ENCODE measurements at places on chromosomes 16 and 17. TPM values are rescaled to one million over a fixed set of nuclear protein-coding genes. Genes with fewer than 3 reads are reported as not detected.

DNA sequence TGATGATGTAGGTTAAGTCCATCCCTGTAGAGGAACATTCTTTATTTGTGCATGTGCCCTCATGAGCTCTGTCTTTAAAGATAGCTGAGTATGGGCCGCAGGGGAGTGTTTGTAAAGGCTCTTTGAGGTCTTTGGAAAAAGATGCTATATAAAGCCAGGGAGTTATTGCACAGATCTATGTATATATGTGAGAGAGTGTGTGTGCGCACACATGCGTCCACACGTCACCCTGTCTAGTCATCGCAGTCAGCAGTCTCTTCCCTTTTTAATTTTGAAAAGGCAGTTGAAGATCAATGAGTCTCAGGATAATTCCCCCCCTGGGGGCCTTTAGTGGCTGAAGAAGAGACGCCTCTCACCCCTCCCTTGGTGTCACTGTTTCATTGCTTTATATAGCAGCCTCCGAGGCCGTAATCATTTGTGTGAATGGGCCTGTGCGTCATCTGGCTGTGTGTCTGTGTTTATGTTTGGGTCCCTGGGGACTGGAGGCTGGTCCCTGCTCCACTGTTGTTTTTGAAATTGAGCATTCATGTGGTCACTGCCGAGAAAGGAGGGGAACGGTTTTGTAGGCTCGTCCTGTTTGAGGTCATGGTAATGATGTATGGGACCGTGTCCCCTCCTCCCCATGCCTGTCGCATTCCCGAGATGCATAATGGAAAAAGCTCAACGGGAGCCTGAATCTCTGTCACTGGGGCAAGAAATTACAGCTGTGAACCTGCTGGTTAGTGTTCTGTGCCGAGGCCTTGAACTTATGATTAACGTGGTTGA lies 143.9 kb downstream of the SNX29 start:
- peak overlapping the region; percentile 40 for H3K4me3 ChIP-seq
- no peak overlapping the region for H3K27ac ChIP-seq
- no peaks in the 10 kb centered on the region for H3K36me3 ChIP-seq

- no peaks in the 10 kb centered on the region for H3K27me3 ChIP-seq
- H3K36me3 ChIP-seq: peaks cover 13% of the 10 kb centered on the region
- peak overlapping the region; percentile 35 for H3K27ac ChIP-seq
- H3K4me1 ChIP-seq: peaks cover 40% of the 10 kb centered on the region
- DNase-seq: no peak
- H3K4me3 ChIP-seq: no peak overlapping the region
Observed at GRCh38 chr17:21194703-21195102, 19.3 kb downstream of the TMEM11 start.

DNA sequence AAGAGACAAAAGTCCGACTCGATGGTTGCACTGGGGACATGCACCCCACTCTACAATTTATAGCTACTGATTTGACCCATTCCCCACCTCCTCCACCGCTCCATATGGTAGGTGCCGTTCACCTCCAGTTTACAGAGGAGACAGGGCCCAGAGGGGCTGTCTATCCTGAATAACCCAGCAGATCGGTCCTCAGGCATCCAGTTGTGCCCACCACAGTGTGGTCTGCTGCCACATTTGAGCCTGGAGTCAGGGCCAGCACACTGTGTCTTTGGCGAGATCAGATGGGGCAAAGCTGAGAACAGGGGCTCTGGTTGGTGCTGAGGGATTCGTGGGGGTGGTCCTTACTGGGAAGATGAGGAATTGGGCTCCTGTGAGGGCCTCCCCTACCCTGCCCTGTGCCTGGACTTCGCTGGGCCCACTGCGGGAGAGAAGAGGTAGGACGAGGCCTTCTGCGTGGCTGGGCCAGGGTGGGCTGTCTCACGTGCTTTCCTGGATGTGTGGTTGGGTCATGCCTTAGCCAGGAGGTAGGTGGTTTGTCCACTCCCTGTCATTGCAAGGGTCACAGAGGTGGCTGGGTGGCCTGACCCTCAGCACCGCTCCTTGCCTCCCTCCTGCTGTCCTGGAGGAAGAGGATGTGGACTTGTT lies 2.8 kb downstream of the ADCY7 start:
- H3K4me1 ChIP-seq: peaks cover 26% of the 10 kb centered on the region
- no peaks in the 10 kb centered on the region for H3K36me3 ChIP-seq
- no peak overlapping the region for H3K27ac ChIP-seq

GRCh38 chr16:22672830-22673210 lies 141.1 kb upstream of the HS3ST2 start:
- H3K4me1 ChIP-seq: no peaks in the 10 kb centered on the region
- no peak for DNase-seq
- H3K36me3 ChIP-seq: no peaks in the 10 kb centered on the region
- H3K4me3 ChIP-seq: no peak overlapping the region
- no peaks in the 10 kb centered on the region for H3K27me3 ChIP-seq
- H3K27ac ChIP-seq: no peak overlapping the region

DNA sequence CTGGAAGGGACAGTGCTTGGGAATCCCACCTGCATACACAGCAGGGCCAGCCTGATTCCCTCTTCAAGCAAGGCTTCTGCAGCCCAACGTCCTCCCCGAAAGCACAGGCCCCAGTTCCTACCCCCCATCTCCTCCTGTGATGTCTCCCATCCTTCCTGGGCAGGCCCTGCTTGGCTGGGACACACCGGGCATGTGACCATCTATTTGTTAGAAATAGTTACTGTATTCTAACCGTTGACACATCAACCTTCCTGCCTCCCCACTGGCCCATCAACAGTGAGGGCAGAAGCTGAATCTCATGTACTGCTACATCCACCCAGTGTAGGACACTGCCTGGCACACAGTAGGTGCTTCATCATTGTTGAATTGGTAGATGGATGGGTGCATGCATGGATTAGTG lies 10.7 kb downstream of the PRR29 start:
- no peak for DNase-seq
- H3K36me3 ChIP-seq: no peaks in the 10 kb centered on the region
- no peaks in the 10 kb centered on the region for H3K4me1 ChIP-seq
- H3K27me3 ChIP-seq: no peaks in the 10 kb centered on the region
- no peak overlapping the region for H3K4me3 ChIP-seq

DNA sequence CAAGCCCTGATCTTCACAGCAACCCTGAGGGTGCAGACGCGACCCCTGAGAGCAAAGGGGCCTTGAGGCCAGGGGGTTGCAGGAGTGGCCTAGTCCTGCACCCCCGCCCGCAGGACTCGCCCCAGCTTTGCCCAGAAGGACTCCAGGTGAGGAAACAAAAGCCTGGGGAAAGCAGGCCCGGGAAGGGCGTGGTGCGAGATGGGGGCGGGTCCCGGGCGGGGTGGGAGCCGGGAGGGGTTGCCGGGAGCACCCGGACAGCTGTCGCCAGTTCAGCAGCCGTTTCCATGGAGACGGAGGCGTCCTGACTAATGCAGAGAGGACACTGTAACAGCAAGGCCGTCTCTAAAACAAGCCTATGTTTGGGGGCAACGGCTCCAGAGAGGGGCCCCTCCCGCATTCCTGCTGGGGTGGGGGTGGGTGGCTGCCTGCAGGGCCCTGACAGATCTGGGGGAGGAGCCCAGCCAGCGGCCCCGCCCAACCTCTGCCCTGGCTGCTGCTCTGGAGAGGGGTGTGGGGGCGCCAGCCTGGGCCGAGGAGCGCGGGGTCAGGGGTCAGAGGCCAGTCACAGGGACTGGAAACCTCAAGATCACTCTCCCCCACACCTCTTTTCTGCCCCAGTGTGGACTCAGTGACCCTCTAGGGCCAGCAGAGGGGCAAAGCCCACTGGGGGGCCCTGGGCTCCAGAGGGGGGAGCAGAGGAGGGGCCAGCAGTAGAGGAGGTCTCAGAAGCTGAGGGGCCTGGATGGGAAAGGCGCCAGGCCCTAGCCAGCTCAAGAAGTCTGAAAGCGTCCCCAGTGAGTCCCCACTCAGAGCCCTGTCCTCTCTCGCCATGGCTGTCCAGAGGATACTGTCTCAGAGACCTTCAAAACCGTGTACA lies 3.1 kb upstream of the TPPP3 start:
- no peaks in the 10 kb centered on the region for H3K36me3 ChIP-seq
- peak; percentile 58 for DNase-seq
- H3K4me3 ChIP-seq: no peak overlapping the region
- H3K4me1 ChIP-seq: peaks cover 6% of the 10 kb centered on the region
- no peak overlapping the region for H3K27ac ChIP-seq

GRCh38 chr16:63876103-63876502 lies 1245.8 kb downstream of the CDH11 start:
- no peaks in the 10 kb centered on the region for H3K4me1 ChIP-seq
- no peak for DNase-seq
- no peaks in the 10 kb centered on the region for H3K36me3 ChIP-seq
- no peak overlapping the region for H3K27ac ChIP-seq
- H3K4me3 ChIP-seq: no peak overlapping the region
- H3K27me3 ChIP-seq: no peaks in the 10 kb centered on the region

DNA sequence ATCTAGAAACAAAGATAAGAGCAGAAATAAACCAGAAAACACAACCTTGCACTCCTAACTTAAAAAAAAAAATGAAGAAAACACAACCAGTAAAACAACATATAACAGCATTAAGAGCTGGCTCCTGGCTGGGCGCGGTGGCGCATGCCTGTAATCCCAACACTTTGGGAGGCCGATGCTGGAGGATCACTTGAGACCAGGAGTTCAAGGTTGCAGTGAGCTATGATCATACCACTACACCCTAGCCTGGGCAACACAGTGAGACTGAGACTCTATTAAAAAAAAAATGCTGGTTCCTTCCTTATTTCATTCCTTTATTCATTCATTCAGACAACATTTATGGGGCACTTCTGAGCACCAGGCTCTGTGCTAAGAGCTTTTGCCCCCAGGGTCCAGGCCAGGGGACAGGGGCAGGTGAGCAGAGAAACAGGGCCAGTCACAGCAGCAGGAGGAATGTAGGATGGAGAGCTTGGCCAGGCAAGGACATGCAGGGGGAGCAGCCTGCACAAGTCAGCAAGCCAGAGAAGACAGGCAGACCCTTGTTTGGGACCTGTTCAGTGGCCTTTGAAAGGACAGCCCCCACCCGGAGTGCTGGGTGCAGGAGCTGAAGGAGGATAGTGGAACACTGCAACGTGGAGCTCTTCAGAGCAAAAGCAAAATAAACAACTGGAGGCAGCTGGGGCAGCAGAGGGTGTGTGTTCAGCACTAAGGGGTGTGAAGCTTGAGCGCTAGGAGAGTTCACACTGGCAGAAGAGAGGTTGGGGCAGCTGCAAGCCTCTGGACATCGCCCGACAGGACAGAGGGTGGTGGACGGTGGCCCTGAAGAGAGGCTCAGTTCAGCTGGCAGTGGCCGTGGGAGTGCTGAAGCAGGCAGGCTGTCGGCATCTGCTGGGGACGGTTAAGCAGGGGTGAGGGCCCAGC lies 2.6 kb downstream of the STH start:
- H3K27ac ChIP-seq: no peak overlapping the region
- peaks cover 20% of the 10 kb centered on the region for H3K4me1 ChIP-seq
- no peak overlapping the region for H3K4me3 ChIP-seq
- DNase-seq: no peak
- no peaks in the 10 kb centered on the region for H3K27me3 ChIP-seq

GRCh38 chr17:64441772-64442540 lies 7.0 kb upstream of the MILR1 start:
- no peak for DNase-seq
- H3K4me1 ChIP-seq: no peaks in the 10 kb centered on the region
- no peaks in the 10 kb centered on the region for H3K36me3 ChIP-seq
- peak overlapping the region; percentile 5 for H3K27ac ChIP-seq

DNA sequence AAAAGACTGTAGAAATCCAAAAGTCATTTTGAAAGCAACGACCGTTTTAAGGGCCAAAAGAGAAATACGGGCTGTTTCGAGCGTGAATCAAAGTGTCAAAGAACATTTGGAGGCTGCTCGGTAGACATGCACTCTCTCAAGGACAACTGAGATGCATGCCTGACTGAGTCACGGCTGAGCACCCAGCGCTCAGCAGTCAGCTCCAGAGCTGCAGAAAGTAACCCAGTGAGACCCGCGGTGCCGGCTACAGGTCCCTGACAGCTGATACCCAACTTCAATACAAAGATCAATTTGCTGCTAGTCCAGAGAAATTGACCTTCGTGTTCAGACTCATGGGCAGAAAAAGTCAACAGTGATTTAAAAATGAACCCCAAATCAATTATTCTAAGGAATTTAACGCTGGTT lies 214.9 kb downstream of the STX8 start:
- DNase-seq: no peak
- H3K27me3 ChIP-seq: no peaks in the 10 kb centered on the region
- peak overlapping the region; percentile 36 for H3K4me3 ChIP-seq
- peaks cover 24% of the 10 kb centered on the region for H3K4me1 ChIP-seq

GRCh38 chr17:56717471-56717870 lies 116.2 kb downstream of the C17orf67 start:
- no peak overlapping the region for H3K4me3 ChIP-seq
- no peaks in the 10 kb centered on the region for H3K27me3 ChIP-seq
- no peaks in the 10 kb centered on the region for H3K4me1 ChIP-seq
- H3K36me3 ChIP-seq: no peaks in the 10 kb centered on the region

- no peak overlapping the region for H3K27ac ChIP-seq
- H3K36me3 ChIP-seq: no peaks in the 10 kb centered on the region
- H3K4me1 ChIP-seq: no peaks in the 10 kb centered on the region
- DNase-seq: no peak
- H3K27me3 ChIP-seq: no peaks in the 10 kb centered on the region
Observed at GRCh38 chr17:65204001-65204400, 66.8 kb downstream of the RGS9 start.

Gene SP6
- total RNA-seq: not detected

Gene FOXJ1
- not detected for total RNA-seq

Gene CCL17
- total RNA-seq: not detected

Gene ELP5
- total RNA-seq: 19.0 TPM

Gene KCNAB3
- total RNA-seq: not detected

Measured in thoracic aorta (tissue), 2 donors.